Activated gamma-delta T cell (primary cell): ENCODE measurements at places on chromosomes 7 and 10.

DNA sequence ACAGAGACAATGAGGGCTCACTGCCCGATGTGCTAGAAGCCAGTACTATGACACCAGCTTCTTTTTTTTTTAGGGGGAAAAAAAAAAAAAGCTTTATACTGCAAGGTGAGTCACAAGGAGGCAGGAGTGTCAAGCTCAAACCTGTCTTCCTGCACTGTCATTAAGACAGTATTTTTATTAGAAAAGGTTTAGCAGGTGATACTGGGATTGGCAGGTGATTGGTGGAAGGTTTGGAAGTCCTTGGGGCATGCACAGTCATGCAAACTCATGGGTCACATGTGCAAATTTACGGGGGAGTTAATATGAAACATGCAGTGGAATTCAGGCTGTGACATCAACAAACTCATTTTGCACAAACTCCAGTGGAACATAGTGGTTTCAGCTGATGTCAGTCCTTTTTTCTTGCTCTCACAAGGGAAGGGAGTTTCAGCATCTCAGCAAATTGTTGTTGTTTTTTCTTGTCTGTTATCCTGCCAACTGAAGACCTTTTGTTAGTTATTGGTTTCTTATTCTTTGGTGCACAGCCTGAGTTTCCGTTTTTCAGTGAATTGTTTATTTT lies 530.6 kb downstream of the ANKRD7 start:
- no peak for DNase-seq

GRCh38 chr7:74061840-74062539 lies 21.6 kb upstream of the LIMK1 start:
- peak; percentile 52 for DNase-seq

DNA sequence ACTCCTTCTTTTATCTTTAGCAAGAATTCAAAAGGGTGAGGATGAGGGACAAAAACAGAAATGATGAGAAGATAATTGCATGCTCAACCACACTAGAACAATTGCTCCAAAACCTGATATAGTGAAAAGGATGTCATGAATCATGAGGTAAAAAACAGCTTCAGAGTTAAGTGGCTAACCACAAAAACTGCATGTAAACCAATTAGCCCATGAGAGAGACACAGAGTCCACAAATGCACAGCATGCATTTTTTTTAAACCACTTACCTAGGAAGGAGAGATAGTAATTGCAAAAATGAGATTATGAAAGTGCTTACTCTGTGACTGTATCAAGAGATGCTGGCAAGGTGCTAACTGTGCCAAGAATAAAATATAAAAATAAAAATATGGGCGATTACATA lies 132.9 kb downstream of the MBL2 start:
- no peak for DNase-seq

DNA sequence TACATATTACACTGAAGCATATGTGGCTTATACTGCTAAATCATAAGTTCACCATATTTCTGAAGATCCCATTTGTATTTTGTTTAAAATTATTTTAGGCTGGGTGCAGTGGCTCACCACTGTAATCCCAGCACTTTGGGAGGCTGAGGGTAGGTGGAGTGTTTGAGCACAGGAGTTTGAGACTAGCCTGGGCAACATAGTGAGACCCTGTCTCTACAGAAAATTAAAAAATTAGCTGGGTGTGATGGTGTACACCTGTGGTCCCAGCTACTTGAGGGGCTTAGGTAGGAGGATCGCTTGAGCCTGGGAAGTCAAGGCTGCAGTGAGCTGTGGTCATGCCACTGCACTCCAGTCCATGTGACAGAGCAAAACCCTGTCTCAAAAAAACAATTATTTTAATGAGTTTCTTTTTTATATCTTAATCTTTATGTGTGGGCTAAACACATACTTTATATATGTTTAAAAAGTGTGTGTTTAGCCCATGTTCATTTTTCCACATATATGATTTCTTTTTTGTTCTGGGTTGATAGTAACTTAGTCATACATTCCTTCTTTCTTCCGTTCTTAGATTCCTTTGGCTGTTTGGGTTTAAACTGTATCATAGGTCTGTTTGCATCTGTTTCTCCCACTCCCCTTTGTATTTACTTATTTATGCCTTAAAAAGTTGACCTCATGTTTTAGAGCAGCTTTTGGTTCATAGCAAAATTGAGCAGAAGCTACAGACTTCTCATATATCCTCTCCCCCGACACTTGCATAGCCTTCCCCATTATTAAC lies 33.5 kb downstream of the RSBN1L start:
- DNase-seq, result no peak
